ENCODE measurements at places on chromosomes 16 and 17.

GRCh38 chr17:40486522-40487370 lies 14.7 kb downstream of the TNS4 start:
- no peak for DNase-seq

GRCh38 chr16:52647588-52647987 lies 100.6 kb upstream of the TOX3 start:
- DNase-seq, result no peak

DNA sequence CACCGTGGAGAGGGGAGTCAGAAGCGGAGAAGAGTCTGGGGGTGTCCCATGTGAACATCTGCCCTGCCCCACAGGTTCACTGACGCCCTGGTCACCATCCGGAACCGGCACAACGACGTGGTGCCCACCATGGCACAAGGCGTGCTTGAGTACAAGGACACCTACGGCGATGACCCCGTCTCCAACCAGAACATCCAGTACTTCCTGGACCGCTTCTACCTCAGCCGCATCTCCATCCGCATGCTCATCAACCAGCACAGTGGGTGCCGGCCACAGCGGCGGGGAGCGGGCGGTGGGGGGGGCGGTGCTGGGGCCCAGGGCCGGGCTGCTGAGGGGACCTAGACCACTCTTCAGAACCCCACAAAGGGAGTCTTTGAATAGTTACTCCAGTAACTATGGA lies 10.7 kb downstream of the PDK2 start:
- no peak for DNase-seq

- DNase-seq, result no peak
Measured at GRCh38 chr17:37465069-37465616, 24.5 kb upstream of the DUSP14 start.

DNA sequence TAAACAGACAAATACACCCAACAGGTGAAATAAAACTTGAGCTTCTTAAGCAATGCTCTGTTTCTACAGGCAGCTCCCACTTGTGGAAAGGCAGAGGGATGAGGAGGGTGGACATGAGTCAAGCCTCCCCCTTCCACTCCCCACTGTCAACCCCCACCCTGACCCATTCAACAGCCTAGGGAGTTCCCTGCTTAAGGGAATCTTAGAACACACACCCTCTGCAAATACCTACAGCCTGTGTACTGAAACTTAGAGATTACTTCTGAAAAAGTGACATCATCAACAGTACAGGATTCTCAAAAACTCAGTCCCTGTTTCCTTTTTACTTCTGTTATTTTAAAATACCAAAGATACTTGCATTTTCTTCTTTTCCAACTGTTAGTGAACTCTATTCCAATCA lies 345.4 kb downstream of the SOX9 start:
- DNase-seq, result no peak

- no peak for DNase-seq
Measured at GRCh38 chr17:56786989-56787482, 46.7 kb downstream of the C17orf67 start.

GRCh38 chr17:77473615-77474226 lies 333.0 kb downstream of the SEC14L1 start:
- DNase-seq, result no peak

DNA sequence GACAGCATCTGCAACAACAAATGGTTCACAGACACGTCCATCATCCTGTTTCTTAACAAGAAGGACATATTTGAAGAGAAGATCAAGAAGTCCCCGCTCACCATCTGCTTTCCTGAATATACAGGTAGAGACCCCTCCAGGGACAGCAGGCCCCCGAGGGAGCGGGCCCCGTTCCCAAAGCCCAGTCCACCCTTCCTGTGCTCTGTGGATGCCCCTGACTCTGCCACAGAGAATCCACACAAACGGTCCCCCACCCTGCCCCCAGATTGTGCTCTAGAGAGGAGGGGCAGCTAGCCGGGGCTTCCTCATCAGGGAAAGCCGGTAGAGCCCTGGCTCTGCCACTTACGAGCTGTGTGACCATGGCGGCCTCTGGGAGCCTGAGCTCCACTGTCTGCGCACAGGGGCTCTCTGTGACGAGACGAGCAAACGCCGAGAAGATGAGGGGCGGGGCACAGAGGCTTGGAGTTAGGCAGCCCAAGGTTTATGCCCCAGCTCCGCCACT lies 84.4 kb downstream of the AMFR start:
- no peak for DNase-seq

DNA sequence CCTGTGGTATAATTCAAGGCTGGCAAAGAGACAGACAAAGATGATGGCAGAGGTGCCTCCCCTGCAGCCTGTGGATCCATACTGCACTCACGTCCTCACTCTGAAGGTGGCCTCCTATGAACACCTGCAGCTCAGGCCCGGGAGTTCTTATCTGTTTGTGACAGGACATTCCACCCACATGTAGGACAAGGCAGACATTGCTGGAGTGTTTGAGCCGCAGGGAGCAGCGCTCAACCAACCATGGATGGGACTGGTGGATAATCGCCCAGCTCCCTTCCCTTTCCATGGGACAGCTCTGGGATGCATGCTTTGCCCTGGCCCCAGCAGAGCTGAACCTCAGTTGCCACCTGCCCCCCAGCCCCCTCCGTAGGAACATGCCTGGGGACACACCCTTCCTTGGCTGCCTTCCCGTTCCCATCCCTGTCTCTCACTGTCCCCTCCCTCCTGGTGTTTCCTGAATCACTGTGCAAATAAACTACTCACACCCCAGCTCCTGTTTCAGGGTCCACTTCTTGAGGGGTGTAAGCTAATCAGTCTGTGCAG lies 22.2 kb downstream of the ITPRIPL2 start:
- no peak for DNase-seq

DNA sequence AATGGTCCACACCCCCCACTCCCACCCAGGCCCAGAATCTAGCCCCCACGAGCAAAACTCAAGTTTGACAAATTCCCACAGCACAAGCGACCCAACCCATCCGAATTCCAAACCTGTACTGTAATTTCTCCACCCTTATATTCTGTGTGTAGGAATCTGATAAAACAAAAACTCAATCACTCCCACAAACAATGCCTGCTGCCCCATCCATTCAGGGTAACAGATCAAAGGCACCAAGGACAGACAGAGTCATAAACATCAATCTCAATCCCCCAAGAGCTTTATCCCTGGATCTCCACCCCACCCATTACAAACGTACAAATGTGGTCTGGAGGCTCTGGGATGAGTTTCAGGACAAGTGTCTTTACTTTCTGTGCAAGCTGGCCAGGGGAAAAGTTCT lies 157.8 kb downstream of the AXIN2 start:
- DNase-seq, result no peak

- no peak for DNase-seq
Measured at GRCh38 chr16:1793578-1794220, at the start of gene IGFALS. IGFALS (minus strand) TSS chr16:1793705; CDS start chr16:1793652, 53 bp downstream.

DNA sequence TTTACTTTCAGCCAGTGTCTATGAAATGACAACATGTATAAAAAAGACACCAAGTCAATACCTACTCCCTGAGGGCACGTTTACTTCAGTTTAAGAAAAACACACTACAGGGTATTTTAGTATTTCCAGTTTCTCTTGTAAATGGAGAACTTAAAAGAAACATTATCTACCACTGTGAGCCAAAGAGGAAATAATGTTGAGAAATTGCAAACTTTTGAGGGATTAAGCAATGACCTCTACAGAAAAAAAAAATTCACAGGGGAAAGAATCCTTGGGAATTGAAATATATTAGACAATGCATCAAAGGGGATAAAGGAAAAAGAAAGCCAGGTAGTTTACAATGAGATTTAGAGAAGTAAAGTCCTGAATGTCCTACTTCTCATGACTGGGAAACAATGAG lies 126.0 kb downstream of the KCNJ2 start:
- DNase-seq, result no peak

GRCh38 chr17:66692421-66692690 lies 142.6 kb upstream of the CACNG5 start:
- DNase-seq, result no peak

DNA sequence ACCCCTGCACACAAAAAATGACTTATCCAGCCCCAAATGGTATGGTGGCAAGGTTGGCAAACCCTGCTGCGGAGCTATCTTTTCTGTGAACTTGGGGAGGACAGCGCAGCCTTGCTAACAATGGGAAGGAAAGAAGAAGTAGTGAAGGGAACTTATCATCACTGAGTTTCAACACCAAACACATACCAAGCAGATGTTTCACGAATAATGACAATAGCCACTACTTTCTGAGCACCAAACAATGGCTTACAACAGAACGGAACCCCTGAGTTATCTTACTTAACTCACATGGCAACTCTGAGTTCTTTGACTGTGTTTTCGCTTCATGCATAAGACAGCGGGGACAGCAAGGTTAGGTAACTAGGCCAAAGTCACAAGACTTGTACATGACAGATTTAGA lies 148.9 kb downstream of the XYLT1 start:
- DNase-seq, result no peak

GRCh38 chr17:36501963-36502362 lies 15.5 kb downstream of the ZNHIT3 start:
- no peak for DNase-seq

DNA sequence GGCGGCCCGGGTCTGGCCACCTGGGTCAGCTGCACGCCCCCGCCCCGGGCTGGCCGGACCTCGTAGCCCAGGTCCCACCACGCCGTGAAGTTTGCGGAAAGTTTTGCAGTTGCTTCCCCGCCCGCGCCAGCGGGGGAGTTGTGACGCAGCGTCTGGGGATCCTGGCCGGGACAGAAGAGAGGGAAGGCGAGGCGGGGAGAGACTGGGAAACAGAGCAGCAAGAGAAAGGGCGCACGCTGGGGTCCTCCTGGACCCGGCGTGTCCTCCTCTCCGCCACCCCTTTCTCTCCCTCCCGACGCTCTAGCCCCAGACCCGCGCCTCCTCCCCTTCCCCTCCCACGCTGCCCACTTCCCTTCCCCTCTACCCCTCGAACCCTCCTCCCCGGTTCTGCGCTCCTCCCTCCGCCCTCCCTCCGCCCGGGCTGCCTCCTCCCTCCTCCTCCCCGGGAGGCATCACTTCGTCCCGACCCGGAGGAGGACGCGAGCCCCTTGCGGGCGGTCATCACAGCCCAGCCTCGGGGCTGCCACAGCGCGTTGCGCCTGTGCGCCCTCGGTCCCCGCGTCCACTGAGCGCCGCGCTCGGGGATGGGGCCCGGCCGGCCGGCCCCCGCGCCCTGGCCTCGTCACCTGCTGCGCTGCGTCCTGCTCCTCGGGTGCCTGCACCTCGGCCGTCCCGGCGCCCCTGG lies at the start of gene MRC2:
TSS of gene MRC2 (plus strand) at position 452 of the 685 bp plus-strand sequence. CDS start at position 585, 133 bp downstream.
- DNase-seq, result no peak

GRCh38 chr17:81909966-81910839 lies 996 bp downstream of the PCYT2 start:
- no peak for DNase-seq

- DNase-seq, result peak; percentile 32
Measured at GRCh38 chr17:76585649-76586593, at the start of gene ST6GALNAC2. ST6GALNAC2 (minus strand) TSS chr17:76585860; CDS start chr17:76585808, 52 bp downstream.

DNA sequence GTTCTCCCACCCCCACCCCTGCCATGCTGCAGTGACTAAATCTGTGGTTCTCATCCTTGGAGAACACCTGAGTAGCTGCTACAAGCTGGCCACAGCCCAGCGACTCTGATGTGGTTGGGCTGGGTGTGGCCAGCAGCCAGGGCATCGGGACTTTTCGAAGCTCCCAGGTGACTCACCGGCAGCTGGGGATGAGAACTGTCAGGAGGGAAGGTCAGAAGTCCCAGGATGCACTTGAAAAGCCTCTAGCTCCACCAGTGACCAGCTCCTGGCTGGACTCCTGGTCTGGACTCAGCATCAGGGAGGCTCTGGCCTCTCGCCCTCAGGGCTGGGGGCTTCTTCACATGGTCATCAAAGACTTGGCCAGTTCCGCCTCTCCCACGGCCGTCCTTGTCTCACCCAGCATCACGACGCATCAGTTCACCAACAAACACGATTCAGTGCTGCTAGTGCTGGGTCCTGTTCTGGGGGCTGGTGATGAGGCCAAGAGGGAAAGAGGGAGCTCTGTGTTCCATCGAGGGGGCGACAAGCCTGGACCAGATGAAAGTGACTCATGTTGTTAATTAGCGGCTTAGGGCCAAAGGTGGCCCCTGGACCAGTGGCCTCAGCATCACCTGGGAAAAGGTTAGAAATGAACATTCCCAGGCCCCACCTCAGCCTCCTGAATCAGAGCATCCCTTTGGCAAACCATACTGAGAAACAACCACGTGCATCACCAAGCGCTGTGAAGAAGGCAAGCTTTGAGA lies 3.9 kb upstream of the C17orf99 start:
- peak; percentile 54 for DNase-seq

DNA sequence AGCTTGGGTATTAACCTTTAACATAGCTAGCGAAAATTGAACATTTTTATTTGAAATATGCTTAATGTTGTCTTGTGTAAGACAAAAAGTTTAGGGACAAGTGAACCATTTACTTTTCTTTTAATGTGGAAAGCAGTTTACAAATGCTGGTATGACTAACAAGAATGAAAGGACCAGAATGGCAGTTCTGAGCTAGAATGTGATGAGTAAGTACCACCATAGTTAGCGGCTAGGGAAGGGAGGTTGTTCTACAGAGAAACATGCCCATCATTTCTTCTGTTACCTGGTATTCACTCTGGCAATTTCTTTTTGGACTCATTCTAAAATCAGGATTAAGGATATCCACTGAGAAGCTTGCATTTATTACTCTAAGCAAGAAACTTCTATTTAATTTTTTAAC lies 121.1 kb downstream of the WWOX start:
- DNase-seq, result no peak

DNA sequence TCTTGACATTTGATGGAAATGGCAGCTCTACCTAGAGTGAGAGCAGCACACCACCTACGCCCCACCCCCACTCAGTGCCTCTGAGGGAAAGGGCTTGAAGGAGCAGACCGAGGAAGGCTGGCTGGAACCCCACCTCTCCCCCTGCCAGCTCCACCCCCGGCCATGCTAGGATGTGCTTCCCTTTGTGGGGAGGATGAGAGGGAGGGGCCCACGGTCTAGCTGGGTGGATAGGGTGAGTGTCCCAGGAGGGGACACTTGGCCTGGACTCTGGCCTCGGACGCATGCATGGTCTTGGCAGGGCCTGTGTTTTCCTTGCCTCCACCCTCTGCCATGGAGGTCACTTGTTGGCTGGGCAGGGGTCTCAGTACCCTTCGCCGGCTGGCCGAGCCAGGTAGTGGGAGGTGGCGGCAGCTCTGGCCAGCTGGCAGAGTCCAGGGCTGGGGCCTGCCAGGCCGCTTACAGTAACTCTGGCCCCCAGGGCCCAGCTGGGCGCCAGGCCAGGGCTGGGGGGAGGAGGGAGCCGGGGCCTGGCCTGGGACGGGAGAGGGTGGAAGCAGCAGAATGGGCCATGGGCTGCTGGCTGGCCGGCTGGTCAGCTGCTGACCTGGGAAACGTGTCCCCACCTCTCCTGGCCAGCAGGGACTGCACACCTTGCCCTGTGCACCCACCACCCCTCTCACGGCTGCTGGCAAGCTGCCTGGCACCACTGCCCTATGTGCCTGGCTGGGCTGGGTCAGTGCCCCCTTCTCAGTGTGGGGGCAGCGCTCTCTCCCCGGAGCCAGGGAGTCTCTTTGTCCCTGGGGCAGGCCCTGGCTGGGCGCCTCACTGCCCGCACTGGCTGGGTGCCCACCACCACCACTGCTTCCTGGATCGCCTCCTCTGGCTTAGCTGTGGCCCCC lies 23.0 kb downstream of the RARA start:
- DNase-seq, result peak; percentile 61

- no peak for DNase-seq
Measured at GRCh38 chr16:8204769-8205168, 385.5 kb downstream of the TMEM114 start.

GRCh38 chr17:43787728-43788127 lies 7.5 kb downstream of the CFAP97D1 start:
- no peak for DNase-seq
